ENCODE measurements at places on chromosomes 16 and 17. TPM values are rescaled to one million over a fixed set of nuclear protein-coding genes. Genes with fewer than 3 reads are reported as not detected.

RTN4RL1 gene
- total RNA-seq = 1.6 TPM

HOXB6 gene
- 7.3 TPM for total RNA-seq

TPSB2 gene
- 8.9 TPM for total RNA-seq

ZSCAN10 gene
- under 0.01 TPM for total RNA-seq

CDRT15L2 gene
- not detected for total RNA-seq

RMI2 gene
- 15.9 TPM for total RNA-seq

DNA sequence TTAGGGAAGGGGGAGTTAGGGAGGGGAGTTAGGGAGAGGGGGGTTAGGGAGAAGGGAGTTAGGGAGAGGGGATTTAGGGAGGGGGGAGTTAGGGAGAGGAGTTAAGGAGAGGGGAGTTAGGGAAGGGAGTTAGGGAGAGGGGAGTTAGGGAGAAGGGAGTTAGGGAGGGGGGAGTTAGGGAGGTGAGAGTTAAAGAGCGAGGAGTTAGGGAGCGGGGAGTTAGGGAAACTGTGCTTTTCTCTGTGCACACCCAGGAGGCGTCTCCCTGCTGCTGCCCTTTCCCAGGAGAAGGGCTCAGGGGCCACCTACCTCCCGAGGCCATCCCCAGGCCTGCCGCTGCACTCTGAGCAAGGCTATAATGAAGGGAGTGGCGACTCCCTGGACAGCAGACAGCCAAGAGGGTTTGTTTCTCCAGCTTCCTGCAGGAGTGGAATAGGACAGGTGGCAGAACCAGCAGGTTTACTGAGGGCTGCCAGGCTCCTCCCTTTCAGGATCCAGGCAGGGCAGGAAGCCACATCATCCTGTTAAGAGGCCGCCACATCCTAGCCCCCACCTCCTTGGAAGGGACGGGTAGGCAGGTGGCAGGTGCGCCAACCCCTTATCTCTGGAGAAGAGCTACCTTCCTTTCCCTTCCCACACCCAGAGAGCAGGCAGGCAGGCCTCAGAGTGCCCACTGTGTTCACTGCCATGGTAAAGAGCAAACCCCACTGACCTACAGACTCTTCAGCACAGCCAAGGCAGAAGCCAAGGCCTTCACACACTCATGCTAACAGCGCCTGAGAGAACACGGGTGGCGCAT is 4.3 kb downstream of the CANT1 start:
- no peak for DNase-seq

- DNase-seq = no peak
These were observed 418.9 kb upstream of the C16orf82 start for GRCh38 chr16:26647870-26648269.

DNA sequence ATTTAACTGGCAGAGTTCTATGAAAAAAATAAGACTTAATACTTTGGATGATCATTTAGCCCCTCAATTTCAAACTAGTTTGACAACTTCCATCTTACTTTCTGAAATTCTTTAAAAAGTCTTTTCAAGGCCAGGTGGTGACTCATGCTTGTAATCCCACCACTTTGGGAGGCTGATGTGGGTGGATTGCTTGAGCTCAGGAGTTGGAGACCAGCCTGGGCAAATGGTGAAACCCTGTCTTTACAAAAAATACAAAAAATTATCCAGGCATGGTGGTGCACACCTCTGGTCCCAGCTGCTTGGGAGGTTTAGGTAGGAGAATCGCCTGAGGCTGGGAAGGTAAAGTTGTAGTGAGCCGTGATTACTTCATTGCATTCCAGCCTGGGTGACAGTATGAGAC is 154.4 kb downstream of the TANC2 start:
- DNase-seq = no peak

DNA sequence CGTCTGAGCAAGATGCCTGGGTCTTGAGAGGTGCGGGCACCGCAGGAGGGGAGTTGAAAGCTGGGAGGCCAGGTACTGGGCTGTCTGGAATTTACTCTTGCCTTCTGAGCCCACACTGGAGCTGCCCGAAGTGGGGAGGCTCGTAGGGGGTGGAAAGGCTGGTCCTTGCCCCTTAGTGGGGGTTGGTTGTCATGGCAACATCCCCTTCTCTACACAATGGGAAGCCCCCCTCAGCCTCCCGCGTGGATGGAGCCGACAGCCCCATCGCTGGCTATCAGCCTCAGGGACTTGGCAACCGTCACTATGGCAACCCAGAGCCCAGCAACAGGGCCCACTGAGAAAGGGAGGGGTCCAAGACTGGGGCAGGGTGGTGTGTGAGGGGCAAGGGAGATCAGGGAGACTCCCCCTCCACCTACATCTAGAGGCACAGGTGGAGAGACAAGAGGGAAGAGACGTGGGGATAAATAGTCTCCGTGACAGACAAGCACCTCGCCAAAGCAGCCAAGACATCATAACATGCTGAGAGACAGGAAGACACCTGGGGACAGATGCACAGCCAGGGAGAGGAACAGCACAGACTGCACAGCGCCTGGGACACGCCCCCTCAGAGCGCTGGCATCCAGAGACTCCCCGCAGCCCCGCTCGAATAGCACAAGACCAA is 5.3 kb upstream of the DNAH2 start:
- DNase-seq = peak; percentile 16

GRCh38 chr16:70778901-70779309 is 22.1 kb downstream of the VAC14 start:
- no peak for DNase-seq

DNA sequence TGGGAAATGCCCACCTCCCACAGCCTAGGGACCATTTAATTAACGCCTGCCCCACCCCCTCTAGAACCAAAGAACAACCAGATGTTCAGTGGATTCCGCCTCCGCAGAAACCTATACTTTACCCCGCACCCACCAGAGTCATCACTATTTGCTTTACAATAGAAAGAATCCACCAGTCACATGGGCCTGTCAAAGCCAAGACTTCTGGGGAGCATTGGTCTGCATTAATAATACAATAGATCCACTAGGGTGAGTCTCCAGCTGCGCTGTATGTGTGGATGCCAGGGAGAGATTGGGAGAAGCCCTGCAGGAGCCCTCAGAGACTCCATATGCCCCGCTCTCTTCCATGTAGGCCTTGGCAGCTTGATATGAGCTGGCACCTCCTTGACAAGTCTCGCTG is 31.3 kb downstream of the CLEC19A start:
- DNase-seq = no peak

- peak; percentile 34 for DNase-seq
These were observed 2.1 kb downstream of the MGAT5B start for GRCh38 chr17:76870377-76870714.

- DNase-seq = no peak
These were observed 40.3 kb upstream of the MRPS23 start for GRCh38 chr17:57889892-57890856.

- no peak for DNase-seq
These were observed 19.8 kb upstream of the LYRM9 start for GRCh38 chr17:27912964-27913363.

DNA sequence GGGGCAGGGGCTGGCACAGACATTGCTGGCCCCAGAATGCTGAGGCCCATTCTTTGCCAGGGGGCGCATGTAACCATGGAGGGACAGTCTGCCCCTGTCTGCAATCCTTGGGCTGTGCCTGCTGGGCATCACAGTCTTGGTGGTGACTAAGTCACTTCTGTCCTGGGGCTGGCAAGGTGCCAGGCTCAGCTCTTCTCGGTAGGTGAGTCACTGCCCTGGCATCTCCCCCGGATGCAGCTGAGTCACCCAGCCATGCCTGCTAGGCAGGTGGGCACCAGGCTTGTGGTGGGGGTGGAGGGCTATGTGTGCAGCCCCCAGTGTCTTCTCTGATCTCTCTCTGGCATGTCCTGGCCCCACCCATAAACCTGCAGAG is 5.6 kb downstream of the RARA start:
- DNase-seq = no peak

- no peak for DNase-seq
These were observed 5.7 kb upstream of the SLC38A8 start for GRCh38 chr16:84048270-84048669.

DNA sequence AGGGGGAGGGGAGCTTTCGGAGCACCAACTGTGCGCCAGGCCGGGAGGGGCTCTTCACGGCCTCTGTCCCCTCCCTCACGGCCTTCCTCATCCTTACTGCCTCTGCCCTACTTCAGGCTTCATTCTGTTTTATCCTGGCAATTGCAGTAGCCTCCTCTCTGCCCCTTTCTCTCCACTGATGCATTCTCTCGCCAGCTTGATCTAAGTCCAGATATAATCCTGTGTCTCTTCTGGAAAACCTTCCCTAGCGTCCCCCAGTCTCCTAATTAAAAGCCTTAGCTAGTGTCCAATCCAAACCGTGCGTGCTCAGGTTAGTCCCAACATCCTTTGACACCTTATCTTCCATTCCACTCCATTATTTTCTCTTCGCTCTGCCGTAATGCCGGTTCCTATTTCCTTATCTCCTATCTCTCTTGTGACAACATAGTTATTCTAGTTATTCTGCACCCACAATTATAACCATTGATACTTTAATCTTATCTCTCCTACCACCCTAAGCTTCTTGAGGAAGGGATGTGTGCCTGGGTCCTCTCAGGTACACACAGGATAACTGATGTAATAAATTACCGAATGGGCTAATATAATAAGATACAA is 869 bp downstream of the ZNF48 start:
- no peak for DNase-seq

Measured in hematopoietic multipotent progenitor cell (in vitro differentiated cells).